Common myeloid progenitor, CD34-positive (primary cell): ENCODE measurements at places on chromosomes 16 and 17.

DNA sequence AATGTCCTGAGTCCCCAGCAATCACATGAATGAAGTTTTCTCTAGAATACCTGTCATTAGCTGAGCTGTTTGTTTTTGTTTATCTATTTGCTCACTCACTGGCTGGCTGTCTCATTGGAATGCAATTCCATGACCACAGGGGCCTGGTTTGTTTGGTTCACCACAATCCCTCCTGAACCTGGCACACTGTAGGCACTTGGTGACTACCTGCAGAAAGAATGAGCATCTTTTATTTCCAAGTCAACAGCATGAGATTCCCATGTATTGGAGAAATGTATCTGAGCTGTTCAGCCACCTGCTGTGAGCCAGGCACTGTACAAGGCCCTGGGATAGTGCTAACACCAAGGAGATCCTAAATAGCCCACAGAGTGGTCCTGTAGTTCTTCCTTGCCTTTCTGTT is 345.1 kb downstream of the XYLT1 start:
- no peak for DNase-seq
- H3K4me3 ChIP-seq = no peak overlapping the region
- peaks cover 44% of the 10 kb centered on the region for H3K36me3 ChIP-seq
- no peak overlapping the region for H3K27ac ChIP-seq

DNA sequence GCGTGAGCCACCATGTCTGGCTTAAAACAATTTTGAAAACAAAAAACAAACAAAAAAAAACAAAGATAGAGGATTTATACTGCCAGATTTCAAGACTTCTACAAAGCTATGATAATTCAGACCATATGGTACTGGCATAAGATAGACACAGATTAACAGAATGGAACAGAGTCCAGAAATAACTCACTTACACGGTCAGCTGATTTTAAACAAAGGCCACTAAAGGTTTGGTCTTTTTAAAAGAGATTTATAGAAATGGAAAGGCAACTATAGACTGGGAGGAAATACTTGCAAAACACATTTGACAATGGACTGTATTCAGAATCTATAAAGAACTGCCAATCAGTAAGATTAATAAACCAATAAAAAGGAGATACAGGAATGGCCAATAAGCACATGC is 48.6 kb upstream of the MNT start:
- no peak overlapping the region for H3K27ac ChIP-seq
- peaks cover 8% of the 10 kb centered on the region for H3K36me3 ChIP-seq
- no peaks in the 10 kb centered on the region for H3K27me3 ChIP-seq
- no peak overlapping the region for H3K4me3 ChIP-seq
- no peak for DNase-seq

DNA sequence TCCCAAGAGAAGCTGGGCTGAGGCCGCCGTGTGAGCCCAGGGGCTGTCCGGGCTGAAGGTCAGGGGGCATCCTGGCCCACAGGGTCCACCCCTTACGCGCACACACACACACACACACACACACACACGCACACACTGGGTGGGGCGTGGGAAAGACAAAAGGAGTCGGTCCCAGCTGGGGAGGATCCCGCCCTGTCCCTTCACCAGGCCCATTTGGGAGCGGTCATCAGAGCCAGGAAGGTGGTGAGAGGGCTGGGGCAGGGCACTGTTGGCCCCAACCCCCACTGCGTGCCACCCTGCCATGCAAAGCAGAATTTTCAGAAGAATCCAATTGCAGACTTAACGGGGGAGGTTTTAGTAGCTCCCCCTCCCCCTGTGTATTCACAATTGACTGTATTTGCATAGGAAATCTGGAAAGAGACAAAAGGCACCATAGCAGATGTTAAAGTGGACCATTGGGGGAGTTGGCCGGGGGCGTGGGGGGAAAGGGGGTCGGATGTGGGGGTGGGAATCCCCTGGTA is 11.3 kb upstream of the CD300A start:
- no peak for DNase-seq
- no peak overlapping the region for H3K27ac ChIP-seq
- peaks cover 40% of the 10 kb centered on the region for H3K4me1 ChIP-seq
- peaks cover 5% of the 10 kb centered on the region for H3K27me3 ChIP-seq
- H3K36me3 ChIP-seq = no peaks in the 10 kb centered on the region
- H3K4me3 ChIP-seq = no peak overlapping the region

DNA sequence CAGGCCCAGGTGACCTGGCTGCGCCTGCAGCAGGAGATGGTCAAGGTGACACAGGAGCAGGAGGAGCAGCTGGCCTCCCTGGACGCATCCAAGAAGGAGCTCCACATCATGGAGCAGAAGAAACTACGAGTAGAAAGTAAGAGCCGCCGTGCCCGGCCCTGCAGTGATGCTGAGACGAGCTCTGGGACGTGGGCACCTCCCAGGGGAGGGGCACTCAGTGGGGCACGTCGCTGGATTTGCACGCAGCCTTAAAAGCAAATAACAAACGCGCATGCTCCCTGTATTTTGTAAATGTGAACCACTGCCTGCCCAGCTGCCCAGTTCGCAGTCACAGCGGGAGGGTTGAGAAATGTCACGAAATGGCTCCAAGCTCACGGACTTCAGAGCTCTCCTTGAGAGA is 15.3 kb upstream of the GAA start:
- DNase-seq = no peak
- H3K4me1 ChIP-seq = no peaks in the 10 kb centered on the region
- H3K4me3 ChIP-seq = no peak overlapping the region
- no peaks in the 10 kb centered on the region for H3K27me3 ChIP-seq

DNA sequence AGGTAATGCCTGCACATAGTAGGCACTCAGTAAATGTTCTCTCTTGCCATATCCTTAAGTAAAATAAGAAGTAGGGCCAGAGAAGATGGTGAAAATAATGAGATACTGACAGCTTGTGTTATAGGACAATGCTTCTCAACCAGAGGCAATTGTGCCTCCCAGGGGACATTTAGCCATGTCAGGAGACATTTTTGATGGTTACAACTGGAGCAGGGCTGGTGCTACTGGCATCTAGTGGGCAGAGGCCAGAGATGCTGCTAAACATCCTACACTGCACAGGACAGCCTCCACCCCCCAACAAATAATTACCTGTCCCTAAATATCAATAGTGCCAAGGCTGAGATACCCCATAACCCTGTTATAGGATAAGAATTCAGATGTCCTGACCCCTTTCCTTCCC is 1.7 kb downstream of the RAD51D start:
- H3K4me1 ChIP-seq = peaks cover 19% of the 10 kb centered on the region
- DNase-seq = peak; percentile 47
- H3K4me3 ChIP-seq = no peak overlapping the region
- H3K36me3 ChIP-seq = peaks cover 7% of the 10 kb centered on the region
- no peak overlapping the region for H3K27ac ChIP-seq

- H3K27me3 ChIP-seq = peaks cover 2% of the 10 kb centered on the region
- H3K4me1 ChIP-seq = peaks cover 20% of the 10 kb centered on the region
- H3K4me3 ChIP-seq = no peak overlapping the region
- no peak overlapping the region for H3K27ac ChIP-seq
These were observed 401.6 kb upstream of the CDH11 start for GRCh38 chr16:65523283-65523944.

DNA sequence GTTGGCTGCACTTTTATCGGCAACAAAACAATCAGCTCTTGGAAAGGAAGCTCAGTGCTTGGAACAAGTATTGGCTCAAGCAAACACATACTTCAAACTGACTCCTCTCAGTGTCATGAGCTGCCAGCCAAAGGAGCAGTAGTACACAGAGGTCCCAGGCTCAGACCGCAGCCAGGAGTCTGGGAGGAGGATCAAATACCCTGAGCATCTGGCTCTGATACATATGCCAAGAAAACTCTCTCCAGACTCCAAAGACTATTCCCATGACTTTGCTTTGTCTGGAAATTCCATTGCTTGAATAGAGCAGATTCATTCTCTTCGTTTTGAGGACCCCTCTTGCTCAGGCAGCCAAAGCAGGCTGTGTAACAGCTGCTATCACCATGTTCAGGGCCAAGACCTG is 501.6 kb upstream of the PSMD7 start:
- no peak overlapping the region for H3K4me3 ChIP-seq
- no peaks in the 10 kb centered on the region for H3K4me1 ChIP-seq
- no peak overlapping the region for H3K27ac ChIP-seq
- DNase-seq = no peak
- H3K36me3 ChIP-seq = no peaks in the 10 kb centered on the region

GRCh38 chr17:69375229-69375628 is 39.3 kb upstream of the MAP2K6 start:
- peak; percentile 33 for DNase-seq
- no peaks in the 10 kb centered on the region for H3K4me1 ChIP-seq
- H3K27me3 ChIP-seq = no peaks in the 10 kb centered on the region
- no peak overlapping the region for H3K4me3 ChIP-seq

DNA sequence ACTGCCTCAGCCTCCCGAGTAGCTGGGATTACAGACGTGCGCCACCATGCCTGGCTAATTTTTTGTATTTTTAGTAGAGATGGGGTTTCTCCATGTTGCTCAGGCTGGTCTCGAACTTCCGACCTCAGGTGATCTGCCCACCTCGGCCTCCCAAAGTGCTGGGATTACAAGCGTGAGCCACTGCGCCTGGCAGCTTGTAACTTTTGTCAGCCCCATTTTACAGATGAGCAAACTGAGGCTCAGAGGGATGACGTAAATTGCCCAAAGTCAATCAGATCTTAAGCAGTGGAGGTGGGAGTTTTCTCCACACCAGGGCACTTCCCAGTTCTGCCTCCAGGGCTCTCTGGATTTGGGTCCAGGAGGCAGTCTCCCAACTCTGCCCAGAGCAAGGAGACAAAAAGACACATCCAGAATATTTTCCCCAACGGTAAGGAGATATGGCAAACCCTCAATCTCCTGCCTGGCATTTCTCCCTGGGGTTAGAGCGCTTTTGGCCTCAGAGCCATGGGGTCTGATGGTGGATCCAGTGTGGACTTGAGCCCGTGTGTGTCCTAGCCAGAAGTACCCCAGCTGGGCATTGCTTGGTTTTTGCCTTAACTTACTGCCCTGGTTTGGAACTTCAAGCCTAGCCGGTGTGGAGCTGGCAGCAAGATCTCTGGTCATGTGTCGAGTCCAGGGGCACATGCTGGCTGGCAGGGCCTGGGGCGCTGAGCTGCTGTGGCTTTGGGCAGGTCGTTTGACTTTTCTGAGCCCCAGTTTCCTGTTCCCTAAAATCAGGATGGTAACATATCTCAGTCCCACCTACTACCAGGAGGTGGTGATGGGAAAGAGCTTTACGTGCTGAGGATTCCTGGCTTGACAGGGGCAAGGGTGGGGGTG is 3.4 kb downstream of the ADAM11 start:
- H3K4me1 ChIP-seq = peaks cover 14% of the 10 kb centered on the region
- H3K36me3 ChIP-seq = no peaks in the 10 kb centered on the region
- DNase-seq = no peak

GRCh38 chr16:83473926-83474650 is 333.7 kb upstream of the HSBP1 start:
- H3K4me3 ChIP-seq = no peak overlapping the region
- no peaks in the 10 kb centered on the region for H3K4me1 ChIP-seq
- no peaks in the 10 kb centered on the region for H3K27me3 ChIP-seq
- no peak for DNase-seq
- no peak overlapping the region for H3K27ac ChIP-seq
- H3K36me3 ChIP-seq = no peaks in the 10 kb centered on the region
